ENCODE measurements at places on chromosomes 16 and 17.
A peak's percentile ranks its signal among the peaks of the same experiment; 100 is the strongest.

- DNase-seq: no peak
Measured at GRCh38 chr17:39352511-39352910, 48.9 kb downstream of the FBXL20 start.

DNA sequence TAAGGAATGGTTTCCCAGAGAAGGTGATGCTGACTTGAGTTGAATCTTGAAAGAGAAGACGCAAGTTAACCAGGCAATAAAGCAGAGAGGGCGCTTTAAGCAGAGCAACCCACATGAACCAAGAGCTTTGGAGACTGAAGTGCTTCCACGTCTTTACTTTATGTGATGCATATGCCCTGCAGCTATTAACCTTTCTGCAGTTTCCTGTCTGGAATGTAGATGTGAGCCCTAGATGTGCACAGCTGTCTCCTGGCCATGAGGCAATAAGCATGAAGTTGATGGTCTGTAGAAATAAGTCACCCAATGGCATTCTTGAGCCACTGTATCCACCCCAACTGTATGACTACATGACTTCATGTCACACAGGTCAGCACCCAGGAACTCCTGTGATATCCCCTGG lies 5.7 kb upstream of the CHST4 start:
- no peak for DNase-seq

DNA sequence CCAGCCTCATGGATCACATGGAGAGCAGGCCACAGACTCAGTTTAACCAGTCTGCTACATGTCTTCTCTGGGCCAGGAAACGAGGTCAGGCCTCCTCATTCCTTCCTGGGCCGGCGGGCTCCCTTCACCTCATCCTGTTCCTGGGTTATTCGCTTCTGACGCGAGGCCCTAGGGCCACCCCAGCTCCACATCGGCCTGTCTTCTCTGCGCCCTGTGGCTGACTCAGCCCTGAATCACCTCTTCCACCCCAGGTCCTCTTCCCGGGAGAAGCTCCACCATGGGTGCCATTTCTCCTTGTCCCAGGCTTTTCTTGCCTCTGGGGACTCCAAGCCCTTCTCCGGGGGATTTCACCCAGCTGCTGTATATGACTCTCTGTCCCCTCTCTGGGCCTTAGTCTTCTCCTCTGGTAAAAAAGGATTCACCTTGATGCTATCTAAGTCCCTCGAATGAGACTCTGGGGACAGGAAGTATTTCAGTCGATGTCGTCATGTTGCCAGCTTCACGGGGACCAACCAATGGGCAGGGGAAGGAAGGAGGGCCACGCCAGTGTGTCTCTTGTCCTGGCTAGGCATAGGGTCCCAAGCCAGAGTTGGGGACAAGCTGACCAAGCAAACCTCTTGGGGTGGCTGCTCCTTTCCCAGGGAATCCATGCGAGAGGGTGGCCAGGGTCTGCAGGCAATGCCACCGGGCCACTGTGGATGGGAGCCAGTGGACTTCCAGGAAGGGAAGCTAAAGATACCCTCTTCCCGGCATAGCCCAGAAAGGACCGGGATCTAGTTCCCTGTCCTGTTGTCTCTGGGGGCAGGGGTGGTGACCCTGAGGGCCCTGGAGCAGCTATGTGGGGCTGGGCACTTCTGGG lies 58.7 kb downstream of the SOCS3 start:
- peak; percentile 10 for DNase-seq

DNA sequence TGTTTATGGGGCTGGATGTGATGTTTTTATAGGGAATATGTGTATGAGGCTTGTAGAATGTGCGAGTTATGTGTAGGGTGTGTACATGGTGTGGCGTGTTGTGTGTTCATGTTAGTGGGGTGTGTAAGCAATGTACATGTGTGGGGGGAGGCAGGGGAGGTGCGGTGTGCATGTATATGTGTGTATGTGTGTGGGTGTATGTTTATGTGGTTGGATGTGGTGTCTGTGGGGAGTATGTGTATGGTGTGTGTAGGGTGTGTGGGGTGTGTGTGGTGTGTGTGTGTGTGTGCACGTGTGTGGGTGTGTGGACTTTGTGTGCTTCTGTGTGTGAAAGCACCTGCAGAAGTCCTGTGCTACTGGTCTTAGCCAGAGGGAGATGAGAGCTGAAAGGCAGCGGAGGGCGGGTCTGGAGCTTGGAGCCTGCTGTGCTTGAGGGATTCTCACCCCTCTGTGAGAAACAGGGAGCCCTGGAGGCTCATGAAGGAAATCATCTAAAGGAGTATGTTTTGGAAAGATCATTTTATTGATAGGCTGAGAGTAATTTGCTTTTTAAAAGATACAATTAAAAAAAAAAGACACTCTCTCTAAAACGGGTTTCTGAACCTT lies 222.7 kb downstream of the HS3ST4 start:
- no peak for DNase-seq

DNA sequence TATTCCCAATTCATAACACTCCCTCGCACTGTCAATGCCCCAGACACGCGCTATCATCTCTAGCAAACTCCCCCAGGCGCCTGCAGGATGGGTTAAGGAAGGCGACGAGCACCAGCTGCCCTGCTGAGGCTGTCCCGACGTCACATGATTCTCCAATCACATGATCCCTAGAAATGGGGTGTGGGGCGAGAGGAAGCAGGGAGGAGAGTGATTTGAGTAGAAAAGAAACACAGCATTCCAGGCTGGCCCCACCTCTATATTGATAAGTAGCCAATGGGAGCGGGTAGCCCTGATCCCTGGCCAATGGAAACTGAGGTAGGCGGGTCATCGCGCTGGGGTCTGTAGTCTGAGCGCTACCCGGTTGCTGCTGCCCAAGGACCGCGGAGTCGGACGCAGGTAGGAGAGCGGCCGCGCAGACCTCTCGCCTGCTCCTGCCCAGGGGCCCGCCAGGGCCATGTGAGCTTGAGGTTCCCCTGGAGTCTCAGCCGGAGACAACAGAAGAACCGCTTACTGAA lies at the start of gene GRN:
Gene GRN (plus strand): TSS at position 364 of the 515 bp plus-strand sequence. CDS start 3,863 bp downstream, outside the sequence.
- DNase-seq: peak; percentile 95

DNA sequence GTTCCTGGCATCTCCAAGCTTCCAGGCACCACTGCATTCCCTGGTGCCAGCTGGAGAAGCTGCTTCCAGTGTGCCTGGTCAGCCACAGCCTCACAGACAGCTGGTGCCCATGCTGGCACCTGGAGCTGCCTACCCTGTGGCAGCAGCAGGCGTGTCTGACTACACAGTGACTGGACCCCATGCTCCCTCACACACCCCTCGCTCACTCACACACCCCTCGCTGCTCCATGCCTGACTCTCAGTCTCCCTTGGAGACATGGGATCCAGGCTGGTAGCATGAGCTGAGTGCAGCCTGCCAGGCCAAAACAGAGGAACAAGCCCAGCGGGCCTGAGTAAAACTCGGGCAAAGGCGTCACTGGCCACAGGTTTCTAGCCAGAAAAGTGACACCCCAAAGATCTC lies 59.1 kb upstream of the SMIM36 start:
- no peak for DNase-seq

- peak; percentile 59 for DNase-seq
Measured at GRCh38 chr17:64572682-64573154, 65.9 kb downstream of the CEP95 start.

DNA sequence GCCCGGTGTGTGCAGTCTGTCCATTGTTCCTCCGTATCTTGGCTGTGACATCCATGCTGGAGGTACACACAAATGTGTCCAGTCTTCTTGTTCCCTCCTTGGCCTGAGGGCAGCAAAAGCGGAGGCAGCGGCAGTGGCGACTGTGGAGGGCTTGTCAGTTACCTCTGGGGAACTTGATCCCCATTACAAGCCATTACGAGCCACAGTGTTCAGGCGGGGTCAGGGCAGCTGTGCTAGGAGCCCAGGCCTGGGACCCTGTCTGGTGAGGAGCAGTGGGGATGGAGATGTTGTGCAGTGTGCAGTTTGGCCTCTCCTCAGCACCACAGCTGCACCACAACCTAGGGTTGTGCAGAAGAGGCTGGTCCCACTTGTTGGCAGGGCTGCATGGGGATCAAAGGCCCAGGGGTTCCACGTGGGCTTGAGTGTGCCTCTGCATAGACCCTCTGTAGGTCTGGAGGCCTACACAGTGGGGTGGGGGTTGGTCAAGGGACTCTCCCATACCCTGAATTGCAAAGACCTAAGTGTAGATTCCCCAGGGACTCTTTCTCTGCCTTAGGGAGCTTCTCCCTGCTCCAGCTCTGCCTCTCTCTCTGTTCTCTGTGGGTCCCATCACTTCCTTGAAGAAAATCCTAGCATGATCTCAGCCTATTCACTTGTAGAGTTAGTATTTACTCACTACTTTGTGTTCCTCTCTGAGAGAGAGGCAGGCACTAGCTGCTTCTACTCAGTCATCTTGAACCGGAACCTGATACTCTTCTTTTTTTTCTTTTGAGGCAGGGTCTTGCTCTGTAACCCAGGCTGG lies 58.8 kb downstream of the SLFN11 start:
- DNase-seq: no peak

DNA sequence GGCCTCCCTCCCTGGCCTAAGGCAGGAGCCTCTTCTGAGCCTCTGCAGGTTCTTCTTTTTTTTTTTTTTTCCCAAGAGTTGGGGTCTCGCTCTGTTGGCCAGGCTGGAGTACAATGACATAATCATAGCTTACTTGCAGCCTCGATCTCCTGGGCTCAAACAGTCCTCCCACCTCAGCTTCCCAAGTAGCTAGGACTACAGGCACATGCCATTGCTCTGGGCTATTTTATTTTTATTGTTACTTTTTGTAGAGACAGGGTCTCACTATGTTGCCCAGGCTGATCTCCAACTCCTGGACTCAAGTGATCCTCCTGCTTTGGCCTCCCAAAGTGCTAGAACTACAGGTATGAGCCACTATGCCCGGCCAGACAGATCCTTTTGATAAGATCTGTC lies 32.6 kb downstream of the SBK1 start:
- no peak for DNase-seq

GRCh38 chr16:28899882-28900590 lies 21.7 kb downstream of the ATP2A1 start:
- no peak for DNase-seq

DNA sequence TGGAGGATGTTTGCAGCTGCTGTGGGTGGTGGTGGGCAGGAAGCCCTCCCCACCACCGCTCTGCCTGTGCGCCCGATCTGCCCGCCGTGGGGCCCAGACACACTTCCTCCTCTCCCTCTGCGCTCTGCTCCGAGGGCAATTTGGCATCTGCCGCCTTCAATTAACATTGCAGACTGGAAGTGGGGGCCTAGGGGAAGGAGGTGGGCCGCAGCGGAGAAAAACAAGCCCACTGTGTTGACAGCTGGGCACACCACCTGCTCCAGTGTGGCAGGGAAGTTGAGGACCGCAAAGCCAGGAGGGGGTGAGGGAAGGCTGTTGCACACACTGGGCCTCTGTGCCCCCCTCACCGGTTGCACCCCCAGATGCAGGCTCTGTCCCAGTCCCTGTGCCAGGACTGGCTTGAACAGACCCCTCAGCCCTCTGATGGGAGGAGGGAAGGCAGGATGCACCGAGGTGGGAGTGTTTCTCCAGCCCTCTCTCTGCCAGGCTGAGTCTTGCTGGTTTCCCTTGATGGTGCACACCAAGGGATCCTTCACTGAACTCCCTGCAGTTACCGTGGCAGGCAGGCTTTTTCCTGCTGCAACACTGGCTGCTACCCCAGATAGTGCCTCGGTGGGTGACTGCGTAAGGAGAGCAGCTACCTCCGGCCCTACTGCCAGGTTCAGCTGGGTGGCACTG lies 72.8 kb upstream of the MED9 start:
- no peak for DNase-seq

GRCh38 chr16:84932681-84933080 lies 78.7 kb downstream of the ZDHHC7 start:
- DNase-seq: no peak

GRCh38 chr16:52383119-52383518 lies 163.8 kb downstream of the TOX3 start:
- no peak for DNase-seq

- peak; percentile 67 for DNase-seq
Measured at GRCh38 chr17:43740541-43740940, 18.1 kb downstream of the SOST start.

GRCh38 chr17:66964930-66965800 lies 658 bp downstream of the CACNG4 start:
- no peak for DNase-seq

GRCh38 chr17:82527898-82528297 lies 8.4 kb downstream of the FOXK2 start:
- no peak for DNase-seq

DNA sequence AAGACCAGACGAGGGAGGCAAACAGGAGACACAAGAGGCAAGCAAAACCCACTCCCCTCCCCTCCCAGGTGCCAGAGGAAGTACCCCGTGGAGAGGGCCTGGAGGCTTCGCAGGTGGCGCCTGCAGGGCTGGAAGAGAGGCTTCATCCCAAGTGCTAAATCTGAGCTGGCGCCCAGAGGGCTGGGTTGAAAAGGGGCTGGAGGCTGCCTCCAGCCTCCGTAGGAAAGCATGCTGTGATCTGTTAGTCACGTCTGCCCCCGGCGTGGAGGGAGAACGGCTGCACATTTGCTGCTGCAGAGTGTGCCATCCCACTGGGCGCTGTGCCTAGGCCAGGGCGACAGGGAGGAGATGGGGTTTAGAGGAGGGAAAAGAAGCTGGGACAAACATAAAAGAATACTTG lies 16.9 kb downstream of the RPH3AL start:
- DNase-seq: no peak

GRCh38 chr17:6140728-6141330 lies 70.7 kb downstream of the WSCD1 start:
- DNase-seq: no peak

GRCh38 chr17:18186627-18186982 lies 3.0 kb downstream of the ALKBH5 start:
- no peak for DNase-seq

DNA sequence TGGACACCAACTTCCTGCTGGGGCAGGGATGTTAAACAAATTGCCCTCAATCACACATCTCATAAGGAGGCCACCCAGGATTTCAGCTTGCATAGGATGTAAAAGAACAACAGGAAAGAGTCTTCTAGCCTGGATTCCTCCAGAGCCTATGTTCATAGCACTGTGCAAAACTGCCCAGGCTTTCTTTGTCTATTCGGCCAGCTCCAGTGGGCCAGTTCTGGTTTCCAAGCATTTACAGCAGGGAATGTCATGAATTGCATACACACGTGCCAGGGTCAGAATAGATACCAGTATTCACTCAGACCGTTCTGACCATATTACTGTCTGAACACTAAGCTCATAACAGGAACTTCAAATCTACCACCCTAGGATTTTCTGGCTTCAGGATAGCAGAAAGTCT lies 273.2 kb downstream of the CDH8 start:
- no peak for DNase-seq

GRCh38 chr17:45997166-45997565 lies 1.9 kb upstream of the STH start:
- DNase-seq: no peak

GRCh38 chr17:55056526-55056925 lies 88.0 kb downstream of the STXBP4 start:
- no peak for DNase-seq

- DNase-seq: peak; percentile 75
Measured at GRCh38 chr16:30740364-30741251, 7.6 kb upstream of the PHKG2 start.

- no peak for DNase-seq
Measured at GRCh38 chr16:87358696-87359095, 24.9 kb downstream of the FBXO31 start.

GRCh38 chr16:87255866-87256265 lies 61.3 kb downstream of the C16orf95 start:
- DNase-seq: no peak
